Ovary (tissue), 10 donors: ENCODE measurements at places on chromosomes 5 and 9. TPM values are rescaled to one million over a fixed set of nuclear protein-coding genes. Genes with fewer than 3 reads are reported as not detected.
A peak's percentile ranks its signal among the peaks of the same experiment; 100 is the strongest.

The CFAP90 gene
- 0.78 TPM for total RNA-seq

The IFNA21 gene
- total RNA-seq = not detected

The CSF1R gene
- total RNA-seq = 25.3 TPM

GRCh38 chr5:132265336-132266030 is 8.0 kb downstream of the PDLIM4 start:
- DNase-seq = peak; percentile 58

- no peak for DNase-seq
Observed at GRCh38 chr5:175393897-175394296, 50.1 kb downstream of the DRD1 start.
